ENCODE measurements at places on chromosomes 5 and 9. TPM values are rescaled to one million over a fixed set of nuclear protein-coding genes. Genes with fewer than 3 reads are reported as not detected.

The FAM78A gene
- 0.54 TPM for total RNA-seq

The SURF2 gene
- 39.5 TPM for total RNA-seq

The ARID3C gene
- total RNA-seq = not detected

The CCL19 gene
- not detected for total RNA-seq

The PCSK5 gene
- total RNA-seq = not detected

The PHF24 gene
- not detected for total RNA-seq

The SLC1A1 gene
- not detected for total RNA-seq

The NDST1 gene
- total RNA-seq = 68.9 TPM

The SLC34A3 gene
- total RNA-seq = not detected

DNA sequence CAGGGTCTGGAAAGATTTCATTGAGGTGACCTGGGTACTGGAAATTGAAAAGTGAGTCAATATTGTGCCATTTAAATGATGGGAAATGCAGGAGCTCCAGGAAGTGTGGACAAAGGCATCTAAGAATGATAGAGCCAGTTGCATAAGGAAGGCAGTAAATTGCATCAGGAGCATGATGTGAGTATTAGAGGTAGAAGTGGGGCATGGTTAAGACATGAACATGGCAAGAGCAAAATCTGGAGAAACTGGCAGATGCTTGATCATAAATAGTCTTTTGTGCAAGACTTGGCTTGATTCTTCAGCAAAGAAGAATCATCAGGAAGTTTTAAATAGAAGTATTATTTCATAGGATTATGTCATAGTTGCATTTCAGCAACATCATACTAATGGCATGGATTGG lies 157.4 kb upstream of the PUM3 start:
- DNase-seq = no peak
- no peak overlapping the region for H3K4me3 ChIP-seq
- H3K4me1 ChIP-seq = no peaks in the 10 kb centered on the region
- H3K27me3 ChIP-seq = no peaks in the 10 kb centered on the region

- H3K36me3 ChIP-seq = peaks cover 99% of the 10 kb centered on the region
- H3K27me3 ChIP-seq = no peaks in the 10 kb centered on the region
- no peak for DNase-seq
These were observed 23.9 kb downstream of the HNRNPH1 start for GRCh38 chr5:179599566-179599965.

- no peak overlapping the region for H3K4me3 ChIP-seq
- no peak overlapping the region for H3K27ac ChIP-seq
- no peaks in the 10 kb centered on the region for H3K27me3 ChIP-seq
- peak; percentile 41 for DNase-seq
These were observed 48.1 kb downstream of the FOCAD start for GRCh38 chr9:20732118-20732517.

- H3K36me3 ChIP-seq = no peaks in the 10 kb centered on the region
- no peaks in the 10 kb centered on the region for H3K27me3 ChIP-seq
- no peak overlapping the region for H3K4me3 ChIP-seq
- DNase-seq = no peak
These were observed 82.9 kb downstream of the RAPGEF1 start for GRCh38 chr9:131657037-131657377.

DNA sequence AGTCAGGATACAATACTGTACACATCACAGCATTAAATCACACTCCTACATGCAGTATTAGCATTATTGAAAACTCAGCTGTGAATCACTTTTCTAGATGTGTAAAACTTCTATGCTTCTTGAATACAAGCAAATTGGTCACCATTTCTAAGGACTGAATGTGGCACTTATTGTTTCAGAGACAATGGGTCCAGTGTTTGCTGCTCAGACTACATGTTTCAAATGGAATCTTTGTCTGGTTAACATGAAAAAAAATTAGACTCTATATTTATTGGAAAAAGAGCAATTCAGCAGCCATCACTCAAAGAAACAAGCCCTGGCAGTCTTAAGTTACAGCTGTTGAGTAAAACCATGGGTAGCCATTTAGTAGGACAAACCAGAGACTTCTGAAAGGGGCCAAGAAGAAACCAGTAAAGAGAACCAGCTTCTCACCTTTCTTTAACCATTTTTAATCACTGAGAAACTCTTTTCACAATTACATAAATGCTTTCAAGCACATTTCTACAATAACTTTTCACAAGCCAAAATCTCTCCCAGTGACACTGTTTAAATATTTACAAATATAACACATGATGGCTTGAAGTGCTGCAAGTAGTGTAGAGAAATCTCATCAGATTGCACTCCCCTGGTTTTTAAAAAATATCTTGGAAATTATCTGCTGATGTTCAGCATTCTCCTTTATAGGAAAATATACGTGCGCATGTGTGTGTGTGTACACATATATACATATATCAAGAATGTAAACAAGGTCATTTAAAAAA lies 35.2 kb downstream of the OR2K2 start:
- no peaks in the 10 kb centered on the region for H3K4me1 ChIP-seq
- no peaks in the 10 kb centered on the region for H3K27me3 ChIP-seq
- no peak for DNase-seq
- no peak overlapping the region for H3K27ac ChIP-seq

GRCh38 chr9:87853302-87853701 lies 29.4 kb upstream of the SPATA31E1 start:
- no peak overlapping the region for H3K27ac ChIP-seq
- peaks cover 13% of the 10 kb centered on the region for H3K4me1 ChIP-seq
- H3K27me3 ChIP-seq = no peaks in the 10 kb centered on the region
- H3K36me3 ChIP-seq = peaks cover 12% of the 10 kb centered on the region
- DNase-seq = no peak

GRCh38 chr5:67904366-67904765 lies 311.2 kb upstream of the PIK3R1 start:
- H3K36me3 ChIP-seq = no peaks in the 10 kb centered on the region
- no peaks in the 10 kb centered on the region for H3K27me3 ChIP-seq
- no peak overlapping the region for H3K27ac ChIP-seq
- H3K4me1 ChIP-seq = peaks cover 12% of the 10 kb centered on the region
- DNase-seq = no peak

- H3K27ac ChIP-seq = no peak overlapping the region
- no peak overlapping the region for H3K4me3 ChIP-seq
- H3K36me3 ChIP-seq = no peaks in the 10 kb centered on the region
These were observed 567.0 kb upstream of the SGCD start for GRCh38 chr5:155759984-155760383.

DNA sequence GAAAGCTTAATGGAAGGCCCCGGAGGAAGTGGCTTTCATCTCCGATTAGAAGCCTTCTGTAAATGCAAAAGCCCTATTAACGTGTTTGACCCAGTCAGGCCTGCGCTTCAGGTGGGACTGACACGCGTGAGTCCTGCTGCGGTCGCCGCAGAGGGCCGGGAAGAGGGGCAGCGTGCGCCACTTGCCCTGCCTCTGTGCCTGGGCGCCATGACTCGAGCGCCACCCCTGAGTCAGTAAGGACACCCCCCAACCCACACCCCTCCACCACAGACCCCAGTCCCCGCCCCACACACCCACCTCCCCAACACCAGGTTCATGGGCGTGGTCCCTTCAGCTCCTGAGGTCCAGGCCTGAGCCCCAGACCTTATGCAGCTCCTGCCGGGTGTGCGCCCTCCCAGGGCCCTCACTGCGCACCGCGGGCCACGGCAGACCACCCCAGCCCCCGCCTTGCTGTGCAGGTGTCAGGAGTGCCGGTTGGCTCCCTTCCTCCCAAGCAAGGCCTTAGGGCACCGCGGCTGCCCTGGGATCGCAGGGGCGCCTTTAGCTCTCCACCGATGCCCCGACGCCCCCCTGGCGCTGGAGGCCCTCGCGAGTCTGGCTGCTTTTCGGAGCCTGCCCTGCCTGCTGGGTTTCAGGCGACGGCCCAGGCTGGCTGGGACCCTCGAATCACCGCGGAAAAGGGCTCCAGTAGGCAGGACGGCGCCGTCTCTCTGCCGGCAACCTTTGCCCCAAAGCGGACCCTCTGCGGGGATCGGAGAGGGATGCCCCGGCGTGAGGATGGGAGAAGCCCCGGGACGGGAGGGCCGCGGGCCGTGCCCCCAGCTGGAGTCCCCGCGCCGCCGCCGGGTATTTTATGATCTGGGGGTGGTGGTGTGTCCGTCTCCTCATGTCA lies 625 bp upstream of the OLFM1 start:
- H3K27ac ChIP-seq = no peak overlapping the region
- no peak for DNase-seq
- H3K4me3 ChIP-seq = no peak overlapping the region
- no peaks in the 10 kb centered on the region for H3K36me3 ChIP-seq

DNA sequence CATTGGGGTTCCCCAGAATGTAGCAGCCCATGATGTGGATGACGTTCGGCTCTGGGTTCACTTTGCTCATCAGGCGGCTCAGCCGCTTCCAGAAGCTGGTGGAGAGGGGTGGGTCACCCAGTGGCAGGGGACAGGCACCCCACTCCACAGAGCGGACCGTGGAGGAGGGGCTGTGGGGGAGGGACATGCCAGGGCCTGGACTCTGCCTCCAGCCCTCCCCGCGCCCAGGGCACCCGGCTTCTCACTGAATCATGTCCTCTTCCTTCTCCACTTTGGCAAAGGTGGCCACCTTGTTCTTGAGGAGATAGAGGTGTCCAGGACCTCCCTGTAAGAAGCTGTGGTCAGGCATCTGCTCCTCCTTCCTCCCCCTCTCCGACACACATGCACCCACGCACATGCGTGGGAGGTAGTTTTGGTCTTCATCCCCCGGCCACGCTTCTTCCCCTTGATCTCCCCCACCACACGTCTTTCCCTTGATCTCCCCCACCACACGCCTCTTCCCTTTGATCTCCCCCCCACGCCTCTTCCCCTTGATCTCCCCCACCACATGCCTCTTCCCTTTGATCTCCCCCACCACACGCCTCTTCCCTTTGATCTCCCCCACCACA lies 8.9 kb upstream of the ENTPD8 start:
- no peak for DNase-seq
- no peaks in the 10 kb centered on the region for H3K27me3 ChIP-seq
- no peak overlapping the region for H3K27ac ChIP-seq

DNA sequence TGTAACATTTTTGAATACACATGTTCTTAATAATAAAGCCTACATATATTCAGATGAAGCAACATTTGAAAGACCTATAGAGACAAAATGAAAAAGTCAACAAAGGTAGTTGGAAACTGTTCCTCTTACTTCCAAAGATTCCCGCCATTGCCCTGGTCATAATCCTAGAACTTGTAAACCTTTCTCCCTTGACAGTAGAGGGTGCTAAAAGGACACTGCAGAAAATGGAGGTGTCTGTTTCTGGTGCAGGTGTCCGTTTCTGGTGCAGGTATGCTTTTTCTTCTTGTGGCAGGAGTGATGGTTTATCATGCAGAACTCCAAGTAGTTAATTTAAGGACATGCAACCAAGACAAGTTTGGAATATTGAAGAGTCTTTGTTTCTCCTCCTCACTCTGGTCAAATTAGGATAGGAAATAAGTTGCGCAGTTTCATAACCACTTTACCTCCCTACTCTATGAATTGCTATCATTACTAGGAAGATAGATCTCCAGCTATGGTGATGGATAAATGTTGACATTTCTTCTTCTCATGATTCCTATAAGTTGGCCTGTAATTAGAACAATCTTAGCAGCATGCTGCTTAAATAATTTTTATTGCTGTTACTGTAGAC lies 56.0 kb upstream of the FAM174A start:
- DNase-seq = peak; percentile 76
- H3K36me3 ChIP-seq = no peaks in the 10 kb centered on the region
- H3K27me3 ChIP-seq = no peaks in the 10 kb centered on the region
- no peaks in the 10 kb centered on the region for H3K4me1 ChIP-seq

- DNase-seq = peak; percentile 96
- peaks cover 29% of the 10 kb centered on the region for H3K4me1 ChIP-seq
- no peak overlapping the region for H3K4me3 ChIP-seq
- no peaks in the 10 kb centered on the region for H3K36me3 ChIP-seq
These were observed 232.5 kb downstream of the ARHGAP26 start for GRCh38 chr5:143002459-143003327.

- H3K4me1 ChIP-seq = peaks cover 29% of the 10 kb centered on the region
- no peak overlapping the region for H3K27ac ChIP-seq
- no peak for DNase-seq
- H3K4me3 ChIP-seq = no peak overlapping the region
- no peaks in the 10 kb centered on the region for H3K36me3 ChIP-seq
These were observed 221.3 kb downstream of the PIK3R1 start for GRCh38 chr5:68436686-68437520.

DNA sequence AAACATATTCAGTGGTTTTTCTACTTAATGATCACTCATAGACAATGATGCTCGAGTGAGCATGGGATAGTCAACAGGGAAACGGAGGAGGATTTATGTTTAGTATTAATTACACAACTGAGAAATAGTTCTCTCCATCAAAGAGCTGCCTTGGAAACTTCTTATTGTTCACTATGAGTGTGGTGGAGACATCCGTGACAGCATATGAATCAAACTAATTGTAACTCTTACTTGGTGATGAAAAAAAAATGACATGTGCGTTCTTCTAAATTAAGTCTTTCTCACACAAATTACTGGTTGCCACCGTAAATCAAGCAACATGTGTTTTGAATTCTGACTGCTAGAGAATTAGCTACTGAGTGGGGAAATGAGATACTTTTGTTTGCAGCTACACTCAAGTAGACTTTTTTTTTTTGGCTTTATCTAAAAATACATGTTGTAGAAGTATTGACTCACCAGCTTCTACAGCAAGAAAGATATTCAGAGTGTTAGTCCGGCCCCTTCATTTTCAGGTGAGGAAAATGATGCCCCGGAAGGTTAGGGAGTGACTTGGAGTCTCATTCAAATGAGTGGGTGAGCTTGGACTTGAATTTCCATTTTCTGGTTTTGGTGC lies 179.4 kb downstream of the CFAP90 start:
- no peak overlapping the region for H3K4me3 ChIP-seq
- H3K27ac ChIP-seq = no peak overlapping the region
- H3K4me1 ChIP-seq = peaks cover 21% of the 10 kb centered on the region
- no peaks in the 10 kb centered on the region for H3K27me3 ChIP-seq
- no peak for DNase-seq

- no peaks in the 10 kb centered on the region for H3K27me3 ChIP-seq
- DNase-seq = no peak
- H3K27ac ChIP-seq = no peak overlapping the region
- H3K36me3 ChIP-seq = no peaks in the 10 kb centered on the region
- no peaks in the 10 kb centered on the region for H3K4me1 ChIP-seq
- H3K4me3 ChIP-seq = no peak overlapping the region
These were observed 86.2 kb upstream of the SMC5 start for GRCh38 chr9:70172532-70172931.

- peak; percentile 58 for DNase-seq
- H3K4me3 ChIP-seq = no peak overlapping the region
- no peaks in the 10 kb centered on the region for H3K27me3 ChIP-seq
- no peaks in the 10 kb centered on the region for H3K4me1 ChIP-seq
- H3K36me3 ChIP-seq = peaks cover 43% of the 10 kb centered on the region
- H3K27ac ChIP-seq = peak overlapping the region; percentile 75
These were observed 17.7 kb downstream of the RALGDS start for GRCh38 chr9:133103183-133103986.

GRCh38 chr5:59673438-59674058 lies 220.0 kb downstream of the PDE4D start:
- no peak overlapping the region for H3K27ac ChIP-seq
- no peaks in the 10 kb centered on the region for H3K27me3 ChIP-seq
- peaks cover 6% of the 10 kb centered on the region for H3K4me1 ChIP-seq

- no peaks in the 10 kb centered on the region for H3K36me3 ChIP-seq
- H3K27me3 ChIP-seq = peaks cover 19% of the 10 kb centered on the region
- no peak overlapping the region for H3K4me3 ChIP-seq
- peaks cover 7% of the 10 kb centered on the region for H3K4me1 ChIP-seq
These were observed 131.6 kb downstream of the GABRB2 start for GRCh38 chr5:161414896-161415295.

- H3K27me3 ChIP-seq = peaks cover 65% of the 10 kb centered on the region
- no peak overlapping the region for H3K27ac ChIP-seq
- no peaks in the 10 kb centered on the region for H3K36me3 ChIP-seq
- no peak overlapping the region for H3K4me3 ChIP-seq
- no peak for DNase-seq
These were observed 172.2 kb downstream of the HSD17B3 start for GRCh38 chr9:96129747-96130146.
